NCI-H1436 (cell line): ENCODE measurements at places on chromosomes 6 and 20.
A peak's percentile ranks its signal among the peaks of the same experiment; 100 is the strongest.

GRCh38 chr6:64990652-64991304 is 716.2 kb downstream of the EYS start:
- DNase-seq, result no peak

DNA sequence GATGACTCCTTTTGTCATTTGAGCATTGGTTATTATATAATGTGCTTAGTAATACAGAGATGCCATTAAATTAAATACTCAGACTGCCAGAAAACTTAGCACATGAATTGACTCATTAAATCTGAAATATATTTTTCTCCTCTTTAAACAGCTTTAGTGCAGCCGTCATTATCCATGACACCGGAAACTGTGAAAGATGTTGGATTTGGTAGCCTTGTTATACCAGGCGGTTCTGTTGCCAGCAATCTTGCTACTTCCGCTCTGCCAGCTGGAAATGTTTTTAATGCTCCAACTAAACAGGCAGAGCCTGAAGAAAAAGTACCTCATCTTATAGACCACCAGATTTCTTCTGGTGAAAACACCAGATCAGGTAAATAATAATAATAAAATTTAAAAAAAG is 97.6 kb downstream of the SCAF8 start:
- no peak for DNase-seq

DNA sequence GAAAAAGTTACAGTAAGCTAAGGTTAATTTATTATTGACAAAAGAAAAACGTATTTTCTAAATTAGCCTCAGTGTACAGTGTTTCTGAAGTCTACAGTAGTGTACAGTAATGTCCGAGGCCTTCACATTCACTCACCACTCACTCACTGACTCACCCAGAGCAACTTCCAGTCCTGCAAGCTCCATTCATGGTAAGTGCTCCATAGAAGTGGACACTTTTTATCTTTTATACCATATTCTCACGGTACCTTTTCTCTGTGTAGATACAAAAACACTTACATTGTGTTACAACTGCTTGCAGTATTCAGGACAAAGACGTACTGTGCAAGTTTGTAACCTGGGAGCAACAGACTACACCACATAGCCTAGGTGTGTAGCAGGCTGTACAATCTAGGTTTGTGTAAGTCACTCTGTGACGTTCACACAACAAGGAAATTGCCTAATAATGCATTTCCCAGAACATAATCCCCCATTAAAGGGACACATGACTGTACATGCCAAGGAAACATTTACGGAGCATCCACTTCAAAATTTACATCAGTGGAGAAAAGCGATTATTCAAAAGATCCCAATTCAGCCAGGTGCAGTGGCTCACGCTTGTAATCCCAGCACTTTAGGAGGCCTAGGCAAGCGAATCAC is 133.4 kb downstream of the BANF2 start:
- DNase-seq, result no peak

GRCh38 chr6:64789476-64789875 is 917.5 kb downstream of the EYS start:
- no peak for DNase-seq

DNA sequence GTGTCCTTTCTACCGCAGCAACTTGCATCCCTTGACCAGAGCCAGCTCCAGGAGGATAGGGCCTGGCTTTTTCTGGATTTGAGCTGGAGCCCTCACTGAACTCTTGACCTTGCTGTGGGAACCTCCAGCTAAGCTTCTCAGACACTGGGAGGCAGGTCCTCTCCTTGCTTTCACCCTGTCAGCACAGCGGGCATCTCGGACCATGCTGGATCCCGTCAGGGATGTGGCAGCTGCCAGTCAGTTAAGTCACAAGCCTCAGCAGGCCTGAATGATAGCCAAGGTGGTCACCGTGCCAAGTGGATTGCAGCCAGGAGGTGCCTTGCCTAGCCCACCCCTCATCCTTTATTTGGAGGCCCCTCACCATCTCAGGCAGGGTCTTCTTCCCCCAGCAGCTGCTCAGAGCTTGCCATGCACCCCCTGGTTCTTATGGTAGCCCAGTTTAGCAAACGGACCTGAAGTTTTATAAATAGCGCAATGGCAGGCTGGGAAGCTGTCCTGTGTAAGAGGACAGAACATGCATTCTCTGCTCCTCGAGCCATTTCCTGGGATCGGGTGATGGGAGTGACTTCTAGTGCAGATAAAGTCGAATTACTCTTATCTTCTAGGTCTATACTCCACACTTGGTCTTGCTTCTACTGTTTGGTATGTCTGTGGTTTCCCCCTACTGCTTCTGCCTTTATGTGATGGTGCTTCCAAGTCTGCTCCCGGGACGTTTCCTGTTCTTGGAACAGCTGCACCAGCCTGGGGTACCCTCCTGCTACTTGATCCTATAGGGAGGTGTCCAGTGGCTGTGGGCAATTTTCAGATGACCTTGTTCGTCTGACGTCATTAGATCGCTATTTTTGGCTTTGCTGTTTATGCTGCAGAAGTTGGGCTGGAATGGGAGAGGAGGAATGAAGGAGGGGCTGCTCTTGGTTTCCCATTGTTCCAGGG is 7.1 kb upstream of the MYLK2 start:
- no peak for DNase-seq

- DNase-seq, result no peak
Measured at GRCh38 chr6:87870556-87870955, 168.5 kb upstream of the AKIRIN2 start.

- DNase-seq, result no peak
Measured at GRCh38 chr6:69349771-69350170, 447.0 kb downstream of the LMBRD1 start.

DNA sequence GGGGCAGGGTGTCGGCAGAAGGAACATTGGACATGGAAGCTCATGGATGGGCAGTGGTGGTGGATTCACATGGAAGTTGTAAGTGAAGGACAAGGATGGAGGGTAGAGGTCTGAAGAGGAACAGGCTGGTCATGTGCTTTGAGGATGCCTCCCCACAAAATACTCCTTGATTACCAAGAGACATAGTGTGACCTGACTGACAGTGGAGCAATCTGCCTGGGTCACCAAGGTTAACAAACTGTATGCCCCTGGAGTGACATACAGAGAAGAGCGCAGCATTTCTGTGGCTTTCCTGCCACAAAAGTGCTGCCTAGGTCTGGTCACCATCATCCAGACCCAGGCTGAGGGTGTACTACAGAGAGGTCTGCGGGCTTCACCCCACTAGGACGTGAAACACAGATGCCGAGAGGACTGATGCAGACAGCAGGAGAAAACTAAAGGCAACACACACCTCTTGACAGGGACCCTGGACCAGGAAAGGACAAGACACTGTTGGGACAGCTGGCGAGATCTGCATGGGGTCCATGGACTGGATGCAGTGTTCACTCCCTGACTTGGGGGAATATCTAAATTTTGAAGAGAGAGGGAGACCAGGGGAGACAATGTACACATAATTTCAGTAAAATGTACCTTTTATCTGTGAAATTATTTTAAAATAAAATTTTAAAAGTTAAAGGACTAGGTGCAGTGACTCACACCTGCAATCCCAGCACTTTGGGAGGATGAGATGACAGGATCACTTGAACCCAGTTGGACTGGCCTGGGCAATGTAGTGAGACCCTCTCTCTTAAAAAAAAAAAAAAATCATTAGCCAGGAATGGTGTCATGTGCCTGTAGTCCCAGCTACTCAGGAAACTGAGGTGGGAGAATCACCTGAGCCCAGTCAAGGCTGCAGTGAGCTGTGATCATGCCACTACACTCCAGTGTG is 64.9 kb downstream of the CSE1L start:
- DNase-seq, result no peak

GRCh38 chr6:135935941-135936601 is 84.6 kb downstream of the PDE7B start:
- DNase-seq, result no peak

GRCh38 chr6:89553431-89553830 is 85.1 kb downstream of the LYRM2 start:
- no peak for DNase-seq

GRCh38 chr6:56807326-56807988 is 147.4 kb upstream of the BEND6 start:
- no peak for DNase-seq

- no peak for DNase-seq
Measured at GRCh38 chr6:80287112-80287511, 180.6 kb downstream of the BCKDHB start.

DNA sequence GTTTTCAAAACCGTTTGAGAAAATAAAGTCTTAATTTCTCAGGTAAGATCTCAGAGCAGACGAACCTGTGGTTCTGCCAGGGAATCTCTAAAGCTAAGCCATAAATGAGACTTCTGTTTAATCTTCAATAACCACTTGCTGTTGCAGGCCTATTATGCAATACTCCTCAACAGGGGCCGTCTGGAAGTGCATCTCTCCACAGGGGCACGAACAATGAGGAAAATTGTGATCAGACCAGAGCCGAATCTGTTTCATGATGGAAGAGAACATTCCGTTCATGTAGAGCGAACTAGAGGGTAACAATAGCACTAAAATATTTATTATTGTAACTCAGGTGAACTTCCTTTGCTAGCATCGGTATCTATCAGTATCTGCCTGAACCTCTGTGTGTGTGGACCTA is 223.7 kb downstream of the ARHGAP18 start:
- no peak for DNase-seq

DNA sequence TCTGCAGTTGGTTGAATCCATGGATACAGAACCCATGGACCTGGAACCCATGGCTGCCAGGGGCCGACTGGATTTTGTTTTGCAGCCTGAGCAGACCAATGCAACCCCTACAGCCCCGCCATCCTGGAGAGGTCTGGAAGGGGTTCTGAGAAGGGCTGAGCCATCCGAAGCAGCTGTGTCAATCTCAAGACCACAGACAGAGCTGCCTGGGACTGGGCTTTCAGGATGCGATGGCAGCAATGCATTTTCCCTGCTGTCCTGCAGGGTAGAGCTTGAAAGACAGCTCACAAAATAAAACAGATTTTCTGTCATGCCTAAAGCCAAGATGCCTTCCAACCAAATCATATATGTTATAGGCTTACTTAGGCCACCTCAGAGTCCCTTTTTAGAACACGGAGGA is 125.8 kb upstream of the NXT1 start:
- no peak for DNase-seq

GRCh38 chr20:17530153-17530552 is 1.0 kb downstream of the BFSP1 start:
- DNase-seq, result no peak

GRCh38 chr20:57342829-57343228 is 8.2 kb upstream of the RAE1 start:
- no peak for DNase-seq

DNA sequence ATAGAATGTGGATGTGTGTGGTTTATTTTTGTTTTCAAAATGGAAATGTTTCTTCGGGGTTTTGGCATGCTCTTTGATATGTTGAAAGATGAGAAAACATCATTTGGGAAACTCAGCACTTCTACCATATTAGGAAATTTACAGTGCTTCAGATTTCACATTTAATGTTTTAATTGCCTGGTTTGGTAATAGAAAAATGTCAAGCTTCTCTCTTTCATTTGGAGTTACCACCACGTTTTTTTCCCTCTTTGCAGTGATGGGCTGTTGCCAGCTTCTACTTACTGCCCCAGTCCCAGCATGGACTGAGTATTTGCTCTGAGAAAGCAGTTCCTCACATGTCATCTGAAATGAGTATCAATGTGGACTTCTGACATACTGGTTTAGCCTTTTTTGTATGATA is 267.7 kb downstream of the PRL start:
- DNase-seq, result no peak

DNA sequence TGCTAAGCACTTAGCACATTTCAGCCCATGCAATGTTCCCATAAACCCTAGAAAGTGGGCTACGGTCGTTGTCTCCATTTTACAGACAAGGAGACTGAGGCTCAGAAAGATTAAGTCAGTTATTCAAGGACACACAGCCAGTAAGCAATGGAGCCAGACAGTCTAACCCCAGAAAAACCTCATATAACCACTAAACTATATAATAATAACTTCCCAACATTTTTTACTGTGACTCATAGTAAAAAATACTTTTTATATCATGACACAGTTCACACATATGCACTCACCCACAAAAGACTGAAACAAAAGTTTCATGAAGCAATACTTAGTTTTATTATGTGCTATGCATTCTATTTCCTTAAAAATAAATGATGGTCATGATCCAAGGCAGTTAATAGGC is 66.2 kb upstream of the EYA2 start:
- DNase-seq, result no peak

DNA sequence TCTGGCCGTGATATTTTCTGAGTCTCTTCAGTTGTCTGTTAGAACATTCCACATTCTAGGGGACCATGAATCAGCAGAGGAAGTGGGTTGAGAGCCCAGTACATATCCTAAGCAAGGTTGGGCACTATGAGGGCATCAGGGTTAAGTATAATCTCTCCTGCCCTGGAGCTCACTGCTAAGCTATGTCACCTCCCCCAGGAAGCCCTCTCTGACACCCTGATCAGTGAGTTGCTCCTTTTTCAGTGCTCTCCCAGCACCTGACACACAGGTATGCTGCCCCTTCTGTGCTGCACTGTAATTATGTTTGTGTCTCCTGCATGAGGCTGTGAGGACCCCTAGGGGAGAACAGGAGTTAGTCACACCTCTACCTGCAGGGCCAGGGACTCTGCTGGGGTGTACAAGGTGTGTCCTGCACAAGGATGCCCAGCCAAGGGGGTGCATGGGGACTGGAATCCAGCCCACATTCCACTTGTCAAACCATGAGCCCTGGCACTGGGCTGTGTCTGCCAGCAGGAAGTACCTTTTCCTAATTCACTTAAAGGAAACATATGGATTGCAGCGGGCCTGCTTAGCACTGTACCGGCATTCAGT is 3.9 kb downstream of the RAB44 start:
- peak; percentile 7 for DNase-seq

DNA sequence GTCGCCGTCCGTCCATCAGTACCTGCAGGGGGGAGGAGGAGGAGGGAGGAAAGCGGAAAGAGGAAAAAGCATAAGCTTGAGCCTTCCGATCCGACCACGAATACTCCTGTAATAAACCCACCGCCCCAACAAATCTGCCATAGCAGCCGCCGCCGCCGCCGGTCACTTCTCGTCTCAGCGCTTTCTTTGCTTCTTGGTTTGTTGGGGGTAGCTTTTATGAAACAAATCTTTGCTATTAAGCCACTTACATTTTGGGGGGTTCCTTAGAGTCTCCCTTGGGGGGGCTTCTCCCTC is 277 bp downstream of the ADGRB3 start:
- DNase-seq, result no peak

GRCh38 chr6:30152910-30153610 is 8.0 kb downstream of the TRIM10 start:
- no peak for DNase-seq

DNA sequence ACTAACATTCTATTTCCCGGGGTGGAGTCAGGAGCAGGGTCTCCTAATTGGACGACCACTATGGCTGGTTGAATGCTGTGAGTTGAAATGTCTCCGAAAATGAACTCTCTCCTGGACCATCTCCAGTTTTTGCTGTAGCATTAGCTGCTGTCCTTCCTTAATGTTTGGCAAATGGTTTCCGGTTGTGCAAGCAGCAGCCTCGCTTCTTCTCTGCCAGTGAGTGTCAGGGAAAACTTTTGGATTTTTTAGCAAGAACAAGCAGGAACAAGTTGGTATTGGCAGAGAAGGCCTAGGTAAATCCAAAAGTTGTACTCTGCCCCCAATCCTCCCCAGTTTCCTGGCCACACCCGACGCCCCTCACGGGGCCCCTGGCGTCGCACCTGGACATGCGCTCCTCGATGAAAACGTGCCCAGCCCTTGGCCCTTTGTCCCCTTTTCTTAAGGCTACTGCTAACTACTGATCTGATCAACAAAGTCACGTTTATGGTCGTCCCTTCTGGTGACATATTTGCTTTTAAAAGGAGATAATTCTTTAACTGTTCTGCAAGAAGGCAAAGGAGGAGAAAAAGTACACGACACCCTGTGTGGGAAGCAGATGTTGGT is 103.2 kb downstream of the ARMC2 start:
- no peak for DNase-seq

- no peak for DNase-seq
Measured at GRCh38 chr20:48897305-48898010, 24.1 kb upstream of the ARFGEF2 start.

GRCh38 chr6:137044366-137045221 is at the start of gene IL20RA:
TSS of gene IL20RA (minus strand) at chr6:137044965. CDS start at chr6:137044728, 237 bp downstream.
- no peak for DNase-seq
